NCI-H460 (cell line): ENCODE measurements at places on chromosomes 6 and 20. TPM values are rescaled to one million over a fixed set of nuclear protein-coding genes. Genes with fewer than 3 reads are reported as not detected.

- DNase-seq: no peak
Observed at GRCh38 chr20:42074944-42075343, 456.8 kb upstream of the CHD6 start.

DNA sequence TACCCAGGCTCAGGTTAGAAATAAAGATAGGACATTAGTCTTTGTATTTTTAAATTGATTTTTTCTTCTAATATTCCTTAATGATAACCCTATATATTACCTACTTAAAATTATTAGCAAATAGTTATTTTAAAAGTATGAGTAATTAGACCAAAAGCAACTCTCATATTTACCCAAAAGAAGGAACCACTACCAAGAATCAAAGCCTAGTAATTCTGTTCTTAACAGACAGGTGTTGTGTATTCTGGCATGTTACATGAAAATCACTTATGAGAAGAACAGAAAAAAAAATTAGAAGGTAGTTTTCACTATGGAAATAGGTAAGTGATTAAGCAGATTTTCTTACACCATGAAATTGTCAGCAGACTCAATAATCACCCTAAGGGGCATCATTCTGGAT, 105.1 kb downstream of the ATG5 start:
- DNase-seq: no peak

- DNase-seq: no peak
Observed at GRCh38 chr6:22021966-22022365, 274.9 kb downstream of the PRL start.

DNA sequence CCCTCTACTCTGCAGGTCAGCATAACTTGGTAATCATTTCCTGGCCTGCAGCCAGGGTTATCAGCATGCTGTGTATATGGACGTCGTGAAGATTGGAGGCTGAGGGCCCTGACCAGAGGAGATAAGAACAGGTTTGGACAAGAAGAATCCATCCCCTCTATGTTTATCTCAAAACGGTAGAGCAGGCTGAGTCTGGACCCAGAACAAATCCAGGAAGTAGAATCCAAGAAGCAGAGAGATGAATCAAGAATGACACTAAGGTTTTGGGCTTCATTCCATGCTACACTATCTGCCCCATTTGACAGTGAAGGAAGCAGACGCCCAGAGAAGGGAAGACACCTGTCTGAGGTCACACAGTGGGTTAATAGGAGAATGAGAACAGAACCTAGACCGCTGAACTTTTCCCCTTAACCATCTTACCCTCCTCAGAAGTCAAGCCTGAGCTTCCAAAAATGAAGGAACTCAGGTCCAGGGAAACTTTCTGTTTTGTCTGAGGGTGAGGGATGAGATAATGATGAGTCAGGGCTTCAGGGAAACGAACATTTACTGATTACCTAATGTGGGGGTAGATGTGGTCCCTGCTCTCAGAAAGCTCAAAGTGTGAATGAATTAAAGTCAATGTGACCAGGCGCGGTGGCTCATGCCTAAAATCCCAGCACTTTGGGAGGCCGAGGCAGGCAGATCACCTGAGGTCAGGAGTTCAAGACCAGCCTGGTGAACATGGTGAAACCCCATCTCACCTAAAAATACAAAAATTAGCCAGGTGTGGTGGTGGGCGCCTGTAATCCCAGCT, 9.4 kb upstream of the COMMD7 start:
- DNase-seq: no peak

- DNase-seq: no peak
Observed at GRCh38 chr6:149221774-149222070, 95.8 kb upstream of the TAB2 start.

DNA sequence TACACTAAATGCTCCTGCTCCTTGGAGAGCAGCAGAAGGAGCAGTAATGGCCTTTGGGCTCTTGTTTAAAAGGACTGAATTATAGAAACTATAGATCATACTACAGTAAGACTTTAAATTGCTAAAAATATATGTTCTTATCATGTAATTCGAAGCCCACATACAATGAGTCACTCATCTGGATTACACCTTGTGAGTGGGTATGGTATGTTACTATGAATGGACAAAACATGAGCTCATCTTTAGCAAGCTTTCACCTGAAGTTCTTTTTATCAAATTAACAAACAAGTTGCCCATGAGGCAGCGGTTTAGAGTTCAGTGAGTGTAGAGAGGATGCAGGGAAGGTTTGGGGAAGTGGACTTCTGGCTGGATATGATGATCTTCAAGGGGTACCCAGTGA, 114.4 kb upstream of the CCN2 start:
- no peak for DNase-seq

DNA sequence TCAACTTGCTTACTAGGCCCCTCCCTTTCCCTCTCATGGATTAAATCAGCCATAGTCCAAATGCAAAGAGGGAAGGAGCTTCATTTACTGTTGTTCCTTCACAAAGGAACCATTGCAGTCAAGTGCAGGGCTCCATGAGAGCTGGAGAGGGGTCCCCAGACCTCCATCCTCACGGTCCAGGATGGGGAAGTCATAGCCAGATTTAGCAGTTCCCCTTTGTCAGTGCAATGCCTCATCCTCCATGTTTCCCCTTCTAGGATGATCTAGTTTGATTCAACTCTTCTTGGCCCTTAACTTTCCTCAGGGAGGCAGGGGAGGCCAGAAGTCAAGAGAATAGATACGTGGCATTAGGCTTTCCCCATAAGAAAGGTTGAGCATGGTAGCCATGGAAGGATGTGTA, 66.5 kb upstream of the FUCA2 start:
- DNase-seq: no peak

Gene C20orf202
- 0.05 TPM in 1 of 2 replicates, not detected in the other for total RNA-seq

Gene MCCD1
- total RNA-seq: not detected in 2 replicates

Gene ZNF311
- total RNA-seq: 0.20 and 0.32 TPM in 2 replicates
